A549 treated with Hydrocortisone at 1 μM for 4 hours (cell line): ENCODE measurements at places on chromosomes 6 and 20. TPM values are rescaled to one million over a fixed set of nuclear protein-coding genes. Genes with fewer than 3 reads are reported as not detected.

DEFB132 gene
- total RNA-seq = not detected in 5 replicates

TEAD3 gene
- total RNA-seq = 5.7 to 8.0 TPM (median 7.6 TPM) in 5 replicates

TRIM31 gene
- 0.56 to 0.85 TPM (median 0.63 TPM) in 5 replicates for total RNA-seq

IMPG1 gene
- not detected in 5 replicates for total RNA-seq

SLC35D3 gene
- 0.05 to 0.09 TPM (median 0.06 TPM) in 3 of 5 replicates, not detected in the others for total RNA-seq

CTCFL gene
- 0.02 TPM in 1 of 5 replicates, not detected in the others for total RNA-seq

CST7 gene
- total RNA-seq = 0.13 TPM in 1 of 5 replicates, not detected in the others

WFDC10B gene
- not detected in 5 replicates for total RNA-seq

PRPH2 gene
- total RNA-seq = not detected in 5 replicates

SULF2 gene
- 21.6 to 24.8 TPM (median 22.7 TPM) in 5 replicates for total RNA-seq

LY6G6C gene
- 0.13 to 0.18 TPM in 2 of 5 replicates, not detected in the others for total RNA-seq

RPP21 gene
- 50.6 to 75.7 TPM (median 66.9 TPM) in 5 replicates for total RNA-seq

PTK6 gene
- total RNA-seq = 2.7 to 3.6 TPM (median 2.9 TPM) in 5 replicates

TGM3 gene
- total RNA-seq = 0.06 to 0.12 TPM (median 0.07 TPM) in 4 of 5 replicates, not detected in the other

GABRR1 gene
- total RNA-seq = not detected in 5 replicates

TRIM26 gene
- 24.5 to 31.0 TPM (median 25.9 TPM) in 5 replicates for total RNA-seq

C2 gene
- 0.17 to 0.46 TPM (median 0.38 TPM) in 5 replicates for total RNA-seq

GHRH gene
- total RNA-seq = not detected in 5 replicates

GMPR gene
- total RNA-seq = 4.3 to 6.5 TPM (median 5.6 TPM) in 5 replicates

HAO1 gene
- not detected in 5 replicates for total RNA-seq

PHACTR1 gene
- total RNA-seq = 0.07 TPM in 1 of 5 replicates, not detected in the others

SSTR4 gene
- 0.32 to 0.60 TPM (median 0.49 TPM) in 5 replicates for total RNA-seq

PLA2G7 gene
- total RNA-seq = 0.06 TPM in 1 of 5 replicates, not detected in the others

C20orf141 gene
- total RNA-seq = 0.28 to 0.69 TPM (median 0.53 TPM) in 5 replicates
